ENCODE measurements at places on chromosomes 16 and 17.

DNA sequence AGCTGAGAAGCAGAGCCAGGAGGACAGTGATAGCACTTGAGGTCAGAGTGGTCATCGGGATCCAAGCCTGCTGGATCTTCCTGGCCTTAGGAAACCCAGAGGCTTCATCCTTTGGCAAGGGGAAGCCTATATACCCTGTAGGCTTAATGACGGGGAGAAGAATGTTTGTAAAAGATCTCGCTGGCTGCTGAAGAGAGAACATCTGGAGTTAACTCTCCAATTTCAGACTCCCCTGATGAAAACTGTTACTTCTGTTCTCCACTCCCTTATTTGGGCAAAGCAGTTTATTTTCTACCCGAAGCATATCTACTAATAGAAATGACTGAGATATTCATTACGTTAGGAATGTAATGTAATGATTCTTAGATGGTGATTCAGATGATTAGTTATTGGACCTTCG lies 487.0 kb downstream of the CDH13 start:
- no peak for DNase-seq
- H3K4me1 ChIP-seq: no peaks in the 10 kb centered on the region
- no peak overlapping the region for H3K27ac ChIP-seq
- no peak overlapping the region for H3K4me3 ChIP-seq
- no peaks in the 10 kb centered on the region for H3K27me3 ChIP-seq
- no peaks in the 10 kb centered on the region for H3K36me3 ChIP-seq

DNA sequence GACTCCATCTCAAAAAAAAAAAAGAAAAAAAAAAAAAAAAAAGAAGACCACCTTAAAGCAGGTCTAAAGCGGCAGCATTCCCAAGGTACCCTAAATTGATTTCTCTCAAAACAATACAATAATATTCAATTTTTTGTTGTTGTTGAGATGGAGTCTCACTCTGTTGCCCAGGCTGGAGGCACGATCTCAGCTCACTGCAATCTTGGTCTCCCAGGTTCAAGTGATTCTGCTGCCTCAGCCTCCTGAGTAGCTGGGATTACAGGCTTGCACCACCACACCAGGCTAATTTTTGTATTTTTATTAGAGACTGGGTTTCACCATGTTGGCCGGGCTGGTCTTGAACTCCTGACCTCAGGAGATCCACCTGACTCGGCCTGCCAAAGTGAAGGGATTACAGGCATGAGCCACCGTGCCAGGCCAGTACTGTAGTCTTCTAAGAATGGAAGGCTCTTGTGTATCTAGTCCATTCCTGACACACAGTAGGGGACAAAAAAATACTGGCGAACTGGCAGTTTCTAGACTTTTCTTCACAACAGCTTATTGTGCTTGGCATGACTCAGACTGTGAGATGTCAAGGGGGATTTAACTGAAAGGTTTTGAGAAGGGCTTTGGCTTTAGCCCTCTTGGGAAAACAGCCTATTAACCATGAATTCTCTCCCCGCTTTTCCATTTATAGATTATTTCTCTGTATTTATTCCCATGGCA lies 17.3 kb downstream of the CDR2 start:
- no peak overlapping the region for H3K4me3 ChIP-seq
- H3K27ac ChIP-seq: peak overlapping the region; percentile 17
- peaks cover 5% of the 10 kb centered on the region for H3K4me1 ChIP-seq
- peaks cover 3% of the 10 kb centered on the region for H3K36me3 ChIP-seq
- DNase-seq: no peak
- H3K27me3 ChIP-seq: no peaks in the 10 kb centered on the region

DNA sequence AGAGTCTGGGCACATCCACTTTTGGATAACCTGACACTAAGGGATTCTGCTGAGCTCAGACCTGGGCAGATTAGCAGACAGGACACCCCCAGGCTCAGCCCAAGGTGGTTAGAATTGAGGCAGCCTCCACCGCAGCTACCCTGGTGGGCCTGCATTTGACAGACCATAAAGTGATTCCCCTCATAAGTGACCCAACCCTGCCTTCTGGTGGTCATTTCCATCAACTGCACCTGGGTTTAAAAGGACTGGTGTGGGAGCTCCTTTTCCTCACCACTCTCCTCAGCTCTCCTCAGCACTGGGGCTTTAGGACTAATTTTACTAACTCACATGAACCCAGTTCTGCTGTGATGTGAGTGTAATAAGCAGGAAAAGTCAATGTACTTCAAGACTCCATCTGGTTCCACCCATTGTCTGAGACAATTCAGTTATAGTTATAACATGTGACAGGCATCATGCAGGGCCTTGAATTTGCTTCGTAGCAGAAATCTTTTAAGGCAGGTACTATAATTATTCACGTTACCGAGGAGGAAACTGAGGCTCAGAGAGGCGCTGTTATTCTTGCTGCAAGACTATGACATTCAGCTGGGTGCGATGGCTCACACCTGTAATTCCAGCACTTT lies 42.5 kb downstream of the MYH3 start:
- H3K4me1 ChIP-seq: no peaks in the 10 kb centered on the region

- no peaks in the 10 kb centered on the region for H3K36me3 ChIP-seq
- no peak overlapping the region for H3K27ac ChIP-seq
- H3K27me3 ChIP-seq: no peaks in the 10 kb centered on the region
- no peaks in the 10 kb centered on the region for H3K4me1 ChIP-seq
These were observed 18.1 kb upstream of the ABCA8 start for GRCh38 chr17:68973098-68973846.

- no peaks in the 10 kb centered on the region for H3K27me3 ChIP-seq
- DNase-seq: no peak
- no peaks in the 10 kb centered on the region for H3K4me1 ChIP-seq
- H3K4me3 ChIP-seq: no peak overlapping the region
- H3K36me3 ChIP-seq: peaks cover 2% of the 10 kb centered on the region
These were observed 18.3 kb downstream of the SSH2 start for GRCh38 chr17:29911641-29912177.

GRCh38 chr17:41689497-41690299 lies 1.0 kb downstream of the EIF1 start:
- H3K27ac ChIP-seq: peak overlapping the region; percentile 63
- H3K36me3 ChIP-seq: peaks cover 47% of the 10 kb centered on the region
- peak overlapping the region; percentile 95 for H3K4me3 ChIP-seq
- no peaks in the 10 kb centered on the region for H3K4me1 ChIP-seq

- no peaks in the 10 kb centered on the region for H3K4me1 ChIP-seq
- H3K27ac ChIP-seq: no peak overlapping the region
- H3K27me3 ChIP-seq: no peaks in the 10 kb centered on the region
- H3K36me3 ChIP-seq: peaks cover 4% of the 10 kb centered on the region
These were observed 32.1 kb downstream of the TOM1L1 start for GRCh38 chr17:54932711-54933110.

DNA sequence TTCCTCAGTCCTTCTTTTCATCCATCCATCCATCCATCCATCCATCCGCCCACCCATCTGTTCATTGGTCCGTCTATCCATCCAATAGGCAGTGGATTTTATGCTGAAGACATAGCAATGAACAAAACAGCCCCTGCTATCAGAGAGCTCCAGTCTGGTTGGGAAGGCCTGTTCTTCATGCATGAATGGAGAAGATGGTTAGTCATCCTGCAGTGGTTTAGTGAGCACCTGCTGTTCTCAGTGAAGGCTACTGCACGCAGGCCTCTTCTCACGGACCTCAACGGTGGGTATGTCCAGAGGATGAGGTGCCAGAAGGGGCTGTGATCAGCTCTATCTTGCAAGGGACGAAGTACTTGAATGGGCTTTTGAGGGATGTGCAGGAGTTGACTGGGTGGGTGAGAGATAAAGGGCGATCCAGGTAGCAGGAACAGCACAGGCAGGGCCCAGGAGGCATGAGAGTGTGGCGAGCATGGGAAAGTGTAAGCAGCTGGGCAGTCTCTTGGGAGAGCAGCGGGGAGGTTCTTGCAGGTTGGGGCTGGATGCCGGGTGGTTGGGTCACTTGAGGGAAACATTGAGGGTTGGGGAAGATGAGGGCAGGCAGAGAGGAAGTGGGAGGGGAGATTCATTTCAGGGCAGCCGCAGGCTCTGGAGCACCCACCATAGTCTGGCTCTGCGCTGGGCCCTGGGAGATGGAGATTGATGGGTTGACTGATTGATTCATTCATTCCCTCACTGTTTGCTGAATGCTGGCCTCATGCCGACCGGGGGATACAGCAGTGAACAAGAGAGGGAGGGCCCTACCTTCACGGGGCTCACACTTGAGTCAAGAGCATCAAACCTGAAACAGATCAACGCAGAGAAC lies 115.0 kb upstream of the CIBAR2 start:
- H3K4me1 ChIP-seq: peaks cover 11% of the 10 kb centered on the region
- H3K36me3 ChIP-seq: no peaks in the 10 kb centered on the region
- H3K4me3 ChIP-seq: no peak overlapping the region

- no peaks in the 10 kb centered on the region for H3K36me3 ChIP-seq
- H3K4me3 ChIP-seq: no peak overlapping the region
- no peak overlapping the region for H3K27ac ChIP-seq
- no peaks in the 10 kb centered on the region for H3K27me3 ChIP-seq
- H3K4me1 ChIP-seq: no peaks in the 10 kb centered on the region
These were observed 21.9 kb downstream of the C16orf95 start for GRCh38 chr16:87295259-87295658.

- H3K27me3 ChIP-seq: no peaks in the 10 kb centered on the region
- H3K4me1 ChIP-seq: no peaks in the 10 kb centered on the region
- no peak for DNase-seq
- H3K36me3 ChIP-seq: peaks cover 77% of the 10 kb centered on the region
These were observed 41.5 kb downstream of the NDEL1 start for GRCh38 chr17:8477171-8477570.

GRCh38 chr17:8153525-8153956 lies 1.3 kb upstream of the PER1 start:
- H3K27ac ChIP-seq: no peak overlapping the region
- H3K4me1 ChIP-seq: peaks cover 22% of the 10 kb centered on the region
- H3K36me3 ChIP-seq: peaks cover 13% of the 10 kb centered on the region
- H3K27me3 ChIP-seq: no peaks in the 10 kb centered on the region
- no peak overlapping the region for H3K4me3 ChIP-seq
- no peak for DNase-seq

GRCh38 chr16:56732366-56732765 lies 2.4 kb downstream of the NUP93 start:
- H3K27me3 ChIP-seq: no peaks in the 10 kb centered on the region
- H3K36me3 ChIP-seq: no peaks in the 10 kb centered on the region
- no peak for DNase-seq
- no peak overlapping the region for H3K27ac ChIP-seq
- no peak overlapping the region for H3K4me3 ChIP-seq

GRCh38 chr17:53420035-53420641 lies 402.6 kb upstream of the KIF2B start:
- DNase-seq: no peak
- no peaks in the 10 kb centered on the region for H3K27me3 ChIP-seq
- no peak overlapping the region for H3K4me3 ChIP-seq

- H3K27ac ChIP-seq: no peak overlapping the region
- no peaks in the 10 kb centered on the region for H3K4me1 ChIP-seq
- H3K36me3 ChIP-seq: peaks cover 34% of the 10 kb centered on the region
These were observed 33.1 kb upstream of the LGALS9 start for GRCh38 chr17:27597783-27598320.

GRCh38 chr17:2656283-2656682 lies 55.3 kb downstream of the CLUH start:
- H3K36me3 ChIP-seq: peaks cover 8% of the 10 kb centered on the region
- H3K4me1 ChIP-seq: no peaks in the 10 kb centered on the region
- no peaks in the 10 kb centered on the region for H3K27me3 ChIP-seq
- no peak for DNase-seq
- no peak overlapping the region for H3K27ac ChIP-seq

- peak; percentile 68 for DNase-seq
- no peaks in the 10 kb centered on the region for H3K27me3 ChIP-seq
- H3K4me3 ChIP-seq: no peak overlapping the region
- H3K36me3 ChIP-seq: peaks cover 2% of the 10 kb centered on the region
- H3K4me1 ChIP-seq: no peaks in the 10 kb centered on the region
These were observed 9.4 kb downstream of the GJC1 start for GRCh38 chr17:44820631-44821212.

DNA sequence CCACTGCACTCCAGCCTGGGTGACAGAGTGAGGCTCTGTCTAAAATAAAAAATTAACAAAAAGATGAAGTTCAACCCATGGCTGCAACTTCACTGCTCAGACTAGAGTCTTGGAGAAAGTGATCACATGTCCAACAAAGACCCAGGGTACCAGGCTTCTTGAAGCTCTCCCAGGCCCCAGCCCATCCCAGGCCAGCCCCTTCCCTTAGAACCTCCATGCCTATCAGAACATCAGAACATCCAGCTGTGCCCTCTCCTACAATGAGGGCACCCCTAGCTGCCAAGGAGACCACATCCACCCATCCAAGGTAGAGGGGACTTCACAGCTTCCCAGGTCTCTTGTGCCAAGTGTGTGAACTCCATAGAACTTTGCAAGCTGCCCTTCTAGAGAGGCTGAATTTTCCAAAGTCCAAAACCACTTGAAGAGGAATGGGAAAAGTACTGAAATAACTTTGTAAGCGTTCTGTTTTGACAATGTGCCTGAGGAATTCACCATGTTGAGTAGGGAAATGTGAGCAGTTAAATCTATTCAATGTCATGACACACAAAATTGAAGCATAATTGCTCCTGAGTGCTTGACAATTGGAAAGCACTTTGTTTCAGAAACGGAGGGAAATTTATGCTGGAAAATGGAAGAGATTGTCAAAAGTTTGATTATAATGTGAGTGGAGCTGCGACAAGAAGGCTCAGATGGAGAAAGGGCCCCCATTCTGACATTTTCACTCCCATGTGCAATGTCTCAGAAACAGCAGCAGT lies 230.4 kb downstream of the ZNF423 start:
- no peak for DNase-seq
- H3K27me3 ChIP-seq: no peaks in the 10 kb centered on the region
- peaks cover 13% of the 10 kb centered on the region for H3K4me1 ChIP-seq
- H3K36me3 ChIP-seq: peaks cover 2% of the 10 kb centered on the region
- no peak overlapping the region for H3K27ac ChIP-seq

- peak overlapping the region; percentile 37 for H3K4me3 ChIP-seq
- peaks cover 17% of the 10 kb centered on the region for H3K4me1 ChIP-seq
- DNase-seq: no peak
- no peaks in the 10 kb centered on the region for H3K36me3 ChIP-seq
- H3K27me3 ChIP-seq: peaks cover 33% of the 10 kb centered on the region
These were observed 34.8 kb downstream of the CBFA2T3 start for GRCh38 chr16:88941913-88942909.

DNA sequence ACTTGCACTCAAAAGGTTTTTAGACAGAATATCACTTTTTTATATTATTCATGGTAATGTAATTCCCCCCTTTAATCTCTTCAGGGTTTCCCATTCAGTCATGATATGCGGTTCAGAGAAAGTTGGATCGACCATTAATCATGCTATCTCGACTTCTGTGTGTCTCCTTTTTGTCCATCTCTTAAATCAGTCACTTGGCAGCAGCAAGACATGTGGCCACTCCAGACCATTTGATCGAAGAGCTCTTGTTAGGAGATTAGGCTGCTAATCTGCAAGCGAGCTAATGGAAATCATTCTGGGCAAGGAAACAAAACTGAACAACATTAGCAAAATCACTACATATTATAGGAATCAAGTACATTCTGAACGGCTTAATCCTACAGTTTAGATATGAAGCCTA lies 449.9 kb downstream of the WWOX start:
- H3K36me3 ChIP-seq: no peaks in the 10 kb centered on the region
- no peaks in the 10 kb centered on the region for H3K4me1 ChIP-seq
- H3K4me3 ChIP-seq: no peak overlapping the region
- H3K27me3 ChIP-seq: no peaks in the 10 kb centered on the region
- no peak for DNase-seq
